NCI-H774 (cell line): ENCODE measurements at places on chromosomes 6 and 20.

DNA sequence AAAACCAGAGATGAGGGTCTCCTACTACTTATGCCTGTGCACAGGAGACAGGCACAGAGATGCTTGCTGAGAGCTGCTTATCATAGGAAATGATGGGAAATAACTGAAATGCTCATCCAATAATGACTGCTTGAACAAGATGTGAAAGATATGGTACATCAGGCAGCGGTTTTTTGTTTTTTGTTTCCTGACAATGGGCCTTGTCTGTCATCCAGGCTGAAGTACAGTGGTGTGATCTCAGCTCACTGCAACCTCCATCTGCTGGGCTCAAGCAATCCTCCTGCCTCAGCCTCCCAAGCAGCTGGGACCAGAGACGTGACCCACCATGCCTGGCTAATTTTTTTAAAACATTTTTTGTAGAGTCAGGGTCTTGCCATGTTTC, 1.2 kb upstream of the RIPOR3 start:
- no peak for DNase-seq

DNA sequence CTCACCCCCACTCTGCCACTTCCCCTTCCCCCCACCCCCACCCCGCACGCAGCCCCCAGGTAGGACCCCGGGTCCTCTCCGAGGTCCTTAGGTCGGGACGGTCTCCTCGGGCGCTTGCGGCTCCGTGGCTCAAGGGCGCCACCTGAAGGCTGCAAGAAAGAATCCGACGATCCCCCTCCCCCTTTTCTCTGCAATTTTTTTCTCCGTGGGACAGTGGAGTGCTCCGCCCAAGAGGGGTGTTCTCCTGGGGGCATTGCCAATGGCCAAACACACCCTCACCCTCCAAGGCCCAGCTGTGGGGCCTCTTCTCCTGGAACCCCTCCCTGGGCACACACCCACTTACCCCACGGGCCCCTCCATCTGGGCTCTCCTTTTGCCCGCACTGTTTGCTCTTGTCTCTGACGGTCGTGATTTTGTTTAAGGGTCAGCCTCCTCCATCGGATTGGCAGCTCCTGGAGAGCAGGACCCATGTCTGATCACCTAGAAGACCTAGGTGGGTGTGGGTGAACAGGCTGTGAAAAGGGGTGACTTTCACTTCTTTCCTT, 1.1 kb upstream of the TMEM74B start:
- peak; percentile 26 for DNase-seq

DNA sequence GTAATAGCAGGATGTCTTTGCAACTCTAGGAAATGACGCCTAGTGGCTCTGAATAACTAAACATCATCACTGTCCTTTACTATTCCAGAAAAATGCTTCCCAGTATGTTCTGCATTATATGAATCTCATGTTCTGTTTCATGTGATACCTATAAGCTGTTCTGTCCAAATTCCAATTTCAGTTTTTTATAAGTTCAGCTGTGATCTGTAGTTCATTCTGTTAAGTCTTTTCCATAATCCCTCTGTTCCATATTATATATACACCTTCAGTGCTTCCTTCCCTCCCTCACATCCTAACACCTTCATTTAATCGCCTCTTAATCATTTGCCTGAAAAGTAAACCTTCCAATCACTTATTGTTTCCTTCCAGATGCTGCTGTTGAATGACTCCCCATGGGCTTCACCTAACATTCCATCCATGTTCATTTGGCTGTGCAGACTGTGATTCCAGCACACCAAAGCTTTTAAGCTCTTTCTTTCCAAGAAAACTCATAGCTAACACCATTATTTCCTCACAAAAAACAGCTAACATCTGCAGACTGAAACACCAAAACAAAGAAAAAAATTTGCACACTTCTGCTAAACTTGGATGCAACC, 18.6 kb downstream of the HMGCLL1 start:
- DNase-seq: no peak

DNA sequence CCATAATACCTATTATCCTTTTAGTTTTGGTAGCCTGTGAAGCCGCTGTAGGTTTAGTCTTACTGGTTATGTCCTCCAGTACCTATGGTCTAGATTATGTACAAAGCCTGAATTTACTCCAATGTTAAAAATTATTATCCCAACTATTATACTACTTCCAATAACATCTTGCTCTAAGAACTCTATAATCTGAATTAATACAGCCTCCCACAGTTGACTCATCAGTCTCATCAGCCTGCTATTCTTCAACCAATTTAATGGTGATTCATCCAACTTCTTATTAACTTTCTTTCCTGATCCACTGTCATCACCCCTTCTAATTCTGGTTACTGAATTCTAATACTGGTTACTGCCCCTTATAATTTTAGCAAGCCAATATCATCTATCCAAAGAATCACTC, 370.3 kb upstream of the OPRM1 start:
- DNase-seq: no peak

DNA sequence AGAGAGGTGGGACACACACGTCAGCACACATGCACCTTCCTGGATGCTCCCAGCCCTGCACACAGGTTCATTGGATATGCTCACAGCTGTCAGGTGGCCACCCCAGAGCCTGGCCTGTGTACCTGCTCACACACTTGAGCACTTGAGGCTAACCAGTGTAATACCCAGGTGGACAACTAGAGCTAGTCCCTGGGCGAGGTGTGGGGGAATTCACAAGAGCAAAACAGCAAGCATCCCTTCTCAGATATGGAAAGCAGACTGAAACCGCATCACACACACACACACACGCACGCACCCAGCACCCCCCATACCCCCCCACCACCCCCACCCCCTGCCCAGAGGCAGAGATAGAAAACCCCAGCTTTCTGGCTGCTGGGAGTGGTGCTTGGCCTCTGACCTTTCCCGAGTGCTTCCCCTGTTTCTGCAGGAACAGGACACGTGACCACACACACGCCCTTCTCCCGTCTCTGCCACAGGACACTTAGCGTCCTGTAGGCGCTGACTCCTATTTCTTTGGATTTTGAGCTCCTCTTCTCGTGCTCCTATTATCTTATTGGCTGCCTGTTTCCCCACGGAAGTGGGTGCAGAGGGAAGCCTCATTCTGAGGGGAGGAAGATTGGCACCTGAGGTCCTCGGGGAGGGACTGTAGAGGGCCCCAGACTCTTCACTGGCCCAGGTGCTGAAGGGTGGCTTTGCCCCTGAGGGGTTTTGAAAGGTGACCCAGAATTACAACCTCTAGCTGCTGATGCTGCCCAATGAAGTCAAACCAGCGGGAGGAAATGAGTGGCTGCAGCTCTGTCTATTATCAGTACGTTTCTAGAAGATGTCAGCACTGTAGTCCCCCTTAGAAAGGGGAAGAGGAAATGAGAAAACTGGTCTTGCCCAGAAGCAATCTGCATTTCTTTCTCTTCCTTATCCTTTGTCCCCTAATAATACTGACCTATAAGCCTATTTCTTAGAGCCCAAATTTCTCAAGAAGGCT, 65.8 kb downstream of the SYTL3 start:
- DNase-seq: no peak

DNA sequence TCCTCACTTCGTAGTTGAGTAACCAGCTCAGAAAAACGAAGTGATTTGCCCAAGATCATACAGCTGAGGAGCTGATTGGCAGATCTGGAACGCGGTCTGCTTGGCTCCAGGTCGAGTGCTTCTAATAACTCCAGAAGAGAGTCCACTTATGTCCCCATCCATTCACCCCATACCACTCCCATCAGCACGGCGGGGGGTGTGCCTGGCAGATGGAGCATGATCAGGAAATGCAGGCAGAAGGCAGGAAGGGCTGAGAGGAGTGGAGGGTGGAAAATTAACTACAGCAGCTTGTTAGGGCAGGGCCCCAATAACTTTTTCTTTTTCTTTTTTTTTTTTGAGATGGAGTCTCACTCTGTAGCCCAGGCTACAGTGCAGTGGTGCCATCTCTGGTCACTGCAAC, 15.0 kb downstream of the FITM2 start:
- DNase-seq: peak; percentile 56

GRCh38 chr20:13486694-13487093, 152.0 kb downstream of the TASP1 start:
- DNase-seq: no peak
